ENCODE measurements at places on chromosomes 6 and 20. TPM values are rescaled to one million over a fixed set of nuclear protein-coding genes. Genes with fewer than 3 reads are reported as not detected.

The BIRC7 gene
- not detected for total RNA-seq

The CASS4 gene
- total RNA-seq = 0.61 TPM

The EFCAB8 gene
- total RNA-seq = 0.66 TPM

The TGM2 gene
- total RNA-seq = 33.3 TPM

The MUCL3 gene
- 0.07 TPM for total RNA-seq

The MYLK4 gene
- total RNA-seq = 0.41 TPM

The C6orf132 gene
- 67.6 TPM for total RNA-seq

The DEFB132 gene
- total RNA-seq = not detected

The C6orf118 gene
- not detected for total RNA-seq

The IFT52 gene
- 22.8 TPM for total RNA-seq

The SGK1 gene
- 49.4 TPM for total RNA-seq

The DEFB114 gene
- not detected for total RNA-seq

- DNase-seq = no peak
These were observed 58.5 kb downstream of the PREX1 start for GRCh38 chr20:48769069-48769983.

- no peak for DNase-seq
These were observed 413.1 kb downstream of the PLCB1 start for GRCh38 chr20:8545212-8545611.

- no peak for DNase-seq
These were observed 39.5 kb downstream of the CPXM1 start for GRCh38 chr20:2760952-2761305.

DNA sequence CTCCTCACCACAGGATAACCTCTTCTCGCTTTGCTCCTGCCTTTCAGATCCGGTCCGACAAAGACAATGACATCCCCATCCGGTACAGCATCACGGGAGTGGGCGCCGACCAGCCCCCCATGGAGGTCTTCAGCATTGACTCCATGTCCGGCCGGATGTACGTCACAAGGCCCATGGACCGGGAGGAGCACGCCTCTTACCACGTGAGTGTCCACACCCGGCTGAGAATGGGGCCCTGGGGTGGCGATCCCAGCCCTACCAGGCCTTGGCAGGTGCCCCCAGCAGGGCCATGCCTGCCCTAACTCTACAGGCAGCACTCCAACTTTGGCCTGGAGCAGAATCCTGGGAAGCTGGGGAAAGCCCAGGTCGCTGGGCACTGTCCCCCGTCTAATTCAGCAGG lies 221.1 kb downstream of the TAF4 start:
- peak; percentile 14 for DNase-seq

GRCh38 chr6:72619883-72620696 lies 1.8 kb upstream of the KCNQ5 start:
- DNase-seq = peak; percentile 41

DNA sequence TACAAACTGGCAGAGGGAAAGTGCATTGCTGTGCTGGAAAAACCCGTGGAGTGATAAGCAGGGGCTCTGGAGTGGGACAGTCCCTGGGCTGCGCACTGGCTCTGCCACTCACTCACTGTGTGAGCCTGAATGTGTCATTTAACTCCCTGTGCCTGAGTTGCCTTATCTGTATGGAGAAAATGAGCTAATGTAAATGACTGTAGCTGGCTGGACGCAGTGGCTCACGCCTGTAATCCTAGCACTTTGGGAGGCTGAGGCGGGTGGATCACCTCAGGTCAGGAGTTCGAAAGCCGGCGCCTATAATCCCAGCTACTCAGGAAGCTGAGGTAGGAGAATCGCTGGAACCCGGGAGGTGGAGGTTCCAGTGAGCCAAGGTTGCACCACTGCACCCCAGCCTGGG lies 18.4 kb upstream of the RPN2 start:
- no peak for DNase-seq

GRCh38 chr20:31842471-31843157 lies 2.8 kb downstream of the FOXS1 start:
- no peak for DNase-seq

DNA sequence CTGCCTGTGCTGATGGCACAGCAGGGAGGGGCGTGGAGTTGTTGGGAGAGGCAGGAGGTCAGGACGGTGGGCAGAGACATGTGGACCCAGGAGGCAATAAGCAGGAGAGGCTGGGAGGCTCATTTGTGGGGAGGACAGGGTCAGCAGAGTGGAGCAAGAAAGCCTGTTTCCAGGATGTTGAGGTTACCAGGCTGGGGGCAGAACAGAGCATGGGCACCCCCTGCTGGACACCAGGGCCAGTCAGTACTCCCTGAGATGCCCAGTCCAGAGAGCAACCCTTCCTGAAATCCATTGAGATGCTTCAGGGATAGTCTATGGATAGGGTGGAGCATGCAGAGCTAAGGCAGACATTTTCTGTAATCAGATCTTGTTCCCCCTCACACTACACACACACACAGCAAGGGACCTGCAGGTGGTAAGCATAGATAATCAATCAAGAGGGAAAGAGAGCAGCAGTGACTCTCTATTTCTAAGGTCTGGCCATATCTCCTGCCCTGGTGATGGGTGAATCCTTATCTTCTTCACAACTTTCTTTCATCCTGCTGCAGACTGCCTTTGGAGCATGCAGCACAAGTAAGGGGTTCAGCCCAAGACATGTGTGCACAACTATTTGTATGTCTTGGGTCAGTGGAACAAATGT lies 41.7 kb downstream of the MOCS1 start:
- peak; percentile 79 for DNase-seq

DNA sequence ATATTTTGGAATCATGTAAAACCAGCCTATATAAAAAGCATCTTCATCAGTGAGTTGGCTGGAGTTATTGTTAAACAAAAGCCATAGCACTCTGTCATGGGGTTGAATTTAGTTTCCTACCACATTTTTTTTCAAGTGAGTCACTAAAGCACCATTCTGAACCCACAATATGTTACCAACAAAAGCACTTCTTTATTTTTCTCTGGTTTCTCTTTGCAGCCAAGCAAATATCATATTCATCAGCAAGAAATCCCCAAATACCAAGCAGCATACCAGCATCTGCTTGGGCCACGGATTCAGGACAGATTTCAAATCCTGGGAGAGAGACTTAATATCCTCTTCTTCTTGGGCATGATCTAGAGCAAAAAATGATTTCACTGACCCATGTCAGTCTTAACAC lies 441.4 kb downstream of the BCKDHB start:
- no peak for DNase-seq

DNA sequence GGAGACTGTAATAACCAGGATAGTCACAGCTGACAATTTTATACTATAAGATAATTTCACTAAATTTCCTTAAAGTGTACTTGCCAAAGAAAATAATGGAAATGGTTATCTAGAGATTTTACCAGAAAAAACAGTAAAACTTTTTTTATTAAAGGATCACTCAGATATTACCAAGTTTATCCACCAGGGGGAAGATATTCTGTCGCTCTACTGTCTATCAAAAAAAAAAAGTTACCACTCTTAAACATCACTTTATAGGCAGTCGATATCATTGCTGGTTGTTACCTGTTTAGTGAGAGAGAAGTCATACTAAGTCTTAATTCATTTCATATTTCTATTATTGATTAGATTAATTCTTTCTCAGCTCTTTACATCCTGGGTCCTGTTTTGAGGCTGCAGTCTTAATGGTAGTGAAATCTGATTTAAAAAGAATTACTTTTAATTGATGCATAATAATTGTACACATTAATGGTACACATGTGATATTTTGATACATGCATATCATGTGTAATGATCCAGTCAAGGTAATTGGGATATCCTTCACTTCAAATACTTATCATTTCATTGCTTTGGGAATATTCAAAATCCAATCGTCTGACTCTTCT lies 18.9 kb downstream of the L3MBTL3 start:
- no peak for DNase-seq

GRCh38 chr6:128925765-128926164 lies 42.8 kb downstream of the LAMA2 start:
- no peak for DNase-seq

- DNase-seq = no peak
These were observed 66.5 kb upstream of the IER3 start for GRCh38 chr6:30810813-30811339.

DNA sequence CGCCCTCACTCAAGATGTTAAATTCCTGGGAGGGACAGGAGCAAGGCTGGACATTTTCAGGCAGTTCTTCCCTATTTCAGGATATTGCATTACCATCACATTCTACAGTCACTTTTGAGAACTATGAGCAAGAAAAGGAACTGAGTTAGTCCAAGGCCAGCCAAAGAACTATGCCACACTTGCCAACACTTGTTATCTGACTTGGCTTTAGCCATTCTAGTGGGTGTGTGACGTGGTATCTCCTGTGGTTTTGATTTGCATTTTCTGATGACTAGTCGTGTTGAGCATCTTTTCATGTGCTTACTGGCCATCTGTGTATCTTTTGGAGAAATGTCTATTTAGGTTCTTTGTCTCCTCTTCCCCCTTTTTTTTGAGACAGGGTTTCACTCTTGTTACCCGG lies 12.0 kb downstream of the XRN2 start:
- no peak for DNase-seq

DNA sequence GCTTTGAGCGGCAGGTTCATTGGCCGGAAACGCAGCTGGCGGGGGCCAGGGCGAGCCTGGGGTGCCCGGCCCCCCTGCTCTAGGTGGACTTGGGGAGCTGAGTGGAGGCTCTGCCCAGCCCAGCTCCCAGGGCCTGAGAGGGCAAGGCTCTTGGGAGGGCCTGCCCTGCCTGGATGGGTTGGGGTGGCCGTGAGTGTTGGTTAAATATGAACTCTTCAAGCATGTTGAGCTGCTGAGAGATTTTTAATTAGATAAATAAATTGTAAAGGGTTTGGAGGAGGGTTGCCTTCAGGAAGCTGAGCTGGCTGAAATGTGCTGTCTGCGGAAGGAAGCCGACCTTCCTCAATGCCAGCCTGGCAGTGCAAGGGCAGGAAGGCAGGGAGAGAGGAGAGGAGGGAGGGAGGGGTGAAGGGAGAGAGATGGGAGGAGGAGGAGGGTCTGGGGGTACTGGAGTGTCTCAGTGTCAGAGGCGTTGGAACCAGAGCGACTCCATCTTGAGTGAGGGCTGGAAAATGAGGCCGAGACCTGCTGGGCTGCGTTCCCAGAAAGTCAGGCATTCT lies 39.4 kb upstream of the PMEPA1 start:
- no peak for DNase-seq

DNA sequence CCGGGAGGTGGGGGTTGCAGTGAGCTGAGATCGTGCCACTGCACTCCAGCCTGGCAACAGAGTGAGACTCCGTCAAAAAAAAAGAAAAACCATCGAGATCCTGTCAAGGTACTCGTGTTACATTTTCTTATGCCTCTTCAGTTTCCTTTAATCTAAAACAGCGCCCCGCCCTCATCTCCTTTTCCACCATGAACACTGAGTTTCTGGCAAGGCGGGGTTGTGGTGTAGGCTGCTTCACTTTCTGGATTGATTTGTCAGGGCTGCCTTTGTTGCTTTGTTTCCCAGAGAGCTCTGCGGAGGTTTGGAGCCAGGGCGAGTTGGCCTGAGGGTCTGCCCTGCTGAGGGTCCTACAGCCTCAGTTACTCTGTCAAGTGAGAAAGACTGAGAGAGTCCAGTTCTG lies 8.9 kb downstream of the ITPR3 start:
- DNase-seq = no peak
